ENCODE measurements at places on chromosomes 5 and 9.

DNA sequence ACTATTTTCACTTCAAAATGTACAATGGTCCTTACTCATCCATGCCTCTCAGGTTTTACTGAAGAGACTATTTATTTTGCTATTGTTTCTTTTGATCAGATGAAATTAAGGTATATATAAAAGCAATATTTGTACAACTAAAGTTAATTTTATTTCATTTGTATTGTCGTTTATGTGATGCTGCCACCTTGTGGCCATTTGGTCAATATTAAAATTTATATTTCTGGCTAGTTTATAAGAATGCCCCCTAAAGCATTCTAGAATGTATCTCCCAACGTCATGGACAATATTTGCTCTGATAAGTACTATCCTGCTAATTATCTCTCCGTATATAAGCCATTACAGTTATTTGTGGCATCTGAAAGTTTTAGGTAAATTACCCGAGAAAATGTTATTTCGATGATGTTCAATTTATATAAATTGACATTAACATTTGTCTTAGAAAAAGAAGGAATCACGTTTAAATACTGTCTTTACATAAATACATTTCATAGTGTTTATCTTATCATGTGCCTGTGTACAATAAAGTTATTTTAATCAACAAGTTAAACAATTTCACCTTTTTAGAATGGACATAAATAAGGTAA lies 680.0 kb downstream of the TAF11L14 start:
- DNase-seq, result no peak

DNA sequence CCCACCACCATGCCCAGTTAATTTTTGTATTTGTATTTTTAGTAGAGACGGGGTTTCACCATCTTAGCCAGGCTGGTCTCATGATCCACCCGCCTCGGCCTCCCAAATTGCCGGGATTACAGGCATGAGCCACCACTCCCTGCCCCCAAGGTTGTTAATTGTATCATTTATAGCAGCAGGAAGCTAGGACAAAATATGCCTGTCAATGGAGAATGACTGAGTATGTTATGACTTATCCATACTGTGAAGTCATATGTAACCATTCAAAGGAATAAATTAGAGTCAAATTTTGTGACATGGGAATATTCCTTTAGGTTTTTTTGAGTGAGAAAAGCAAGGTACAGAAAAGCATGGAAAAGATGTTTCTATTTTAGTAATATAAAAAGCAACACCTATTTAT lies 3.9 kb upstream of the DAB2 start:
- DNase-seq, result no peak

DNA sequence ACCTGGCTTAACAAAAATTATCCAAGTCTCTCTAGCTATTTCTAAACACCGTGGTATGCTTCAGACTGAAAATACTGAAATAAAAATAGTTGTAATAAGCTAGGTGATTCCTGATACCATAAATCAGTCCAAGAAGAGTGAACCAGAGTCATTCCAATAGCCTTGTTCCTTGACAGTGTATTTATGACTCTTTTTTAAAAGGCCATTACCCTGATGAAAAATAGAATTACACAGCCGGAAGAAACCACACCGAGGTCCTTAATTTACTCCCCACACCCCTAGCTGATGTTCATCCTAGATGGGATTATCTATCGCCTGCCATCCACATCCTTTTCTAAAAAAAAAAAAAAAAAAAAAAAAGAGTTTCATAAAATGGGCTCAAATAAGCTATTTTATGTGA lies 457.6 kb upstream of the GRAMD2B start:
- no peak for DNase-seq

GRCh38 chr5:135205632-135206349 lies 171.8 kb upstream of the PITX1 start:
- DNase-seq, result no peak

DNA sequence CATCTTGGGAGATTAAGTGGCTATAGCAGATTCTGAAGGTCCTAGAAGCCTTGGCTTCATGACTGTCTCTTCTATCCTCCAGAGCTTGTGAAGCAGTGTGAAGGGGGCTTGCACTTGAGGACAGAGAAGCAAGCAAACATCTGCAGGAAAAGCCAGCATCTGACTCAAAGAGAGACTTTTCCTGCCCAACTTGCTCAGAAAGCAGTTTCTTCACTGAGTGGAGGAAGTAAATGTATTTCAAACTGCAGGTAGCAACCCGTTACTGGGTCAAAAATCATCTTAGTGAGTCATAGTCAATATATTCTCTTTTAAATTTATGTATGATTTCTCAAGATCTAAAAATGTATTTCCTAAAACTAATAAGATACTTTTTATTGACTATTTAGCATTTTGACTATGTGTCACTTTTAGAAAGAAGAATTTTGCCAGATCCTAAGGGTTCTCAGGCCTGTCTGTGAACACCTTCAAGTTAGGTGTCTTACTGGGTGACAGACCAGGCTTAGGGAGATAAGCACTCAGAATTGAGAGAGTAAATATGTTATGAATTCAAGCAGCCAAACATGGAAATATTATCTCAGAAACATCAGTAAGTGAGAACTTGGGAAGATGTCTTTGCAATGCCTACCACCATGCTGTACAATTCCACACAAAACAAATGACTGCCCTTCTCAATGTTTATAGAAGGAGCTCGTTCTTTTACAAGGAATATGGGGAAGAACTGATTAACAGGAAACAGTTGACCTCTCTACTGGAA lies 72.6 kb upstream of the DMAC1 start:
- no peak for DNase-seq

- no peak for DNase-seq
These were observed 12.6 kb downstream of the ZNF462 start for GRCh38 chr9:106875529-106875928.

GRCh38 chr5:138925090-138925635 lies 50.0 kb upstream of the LRRTM2 start:
- no peak for DNase-seq

All from CD8-positive, alpha-beta T cell (primary cell).